Suppressor macrophage treated with lipopolysaccharide for 4 hours (primary cell): ENCODE measurements at places on chromosomes 4 and X.

GRCh38 chr4:80967346-80967745, 63.2 kb upstream of the BMP3 start:
- DNase-seq = no peak

DNA sequence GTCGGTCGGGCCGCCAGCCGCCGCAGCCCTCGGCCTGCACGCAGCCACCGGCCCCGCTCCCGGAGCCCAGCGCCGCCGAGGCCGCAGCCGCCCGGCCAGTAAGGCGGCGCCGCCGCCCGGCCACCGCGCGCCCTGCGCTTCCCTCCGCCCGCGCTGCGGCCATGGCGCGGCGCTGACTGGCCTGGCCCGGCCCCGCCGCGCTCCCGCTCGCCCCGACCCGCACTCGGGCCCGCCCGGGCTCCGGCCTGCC, 213 bp downstream of the NFKB1 start:
- no peak for DNase-seq

DNA sequence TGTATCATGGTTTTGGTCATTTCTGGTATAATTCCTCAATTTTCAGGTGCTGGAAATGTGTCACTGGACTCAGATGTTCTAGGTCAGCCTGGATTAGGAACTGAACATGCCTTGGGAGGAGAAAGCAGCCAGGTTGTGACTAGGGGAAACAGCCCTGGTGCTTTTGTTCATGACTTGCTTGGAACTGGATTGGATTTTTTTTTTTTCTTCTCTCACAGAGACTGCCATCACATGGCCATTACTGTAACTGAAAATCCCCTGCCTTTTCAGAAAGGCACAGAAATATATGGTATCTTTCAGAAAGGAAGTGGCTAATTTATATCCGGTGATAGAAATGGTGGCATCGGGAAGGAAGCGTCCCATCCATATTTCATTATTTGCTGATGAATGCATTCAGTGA, 34.6 kb downstream of the SEPTIN11 start:
- peak; percentile 52 for DNase-seq

DNA sequence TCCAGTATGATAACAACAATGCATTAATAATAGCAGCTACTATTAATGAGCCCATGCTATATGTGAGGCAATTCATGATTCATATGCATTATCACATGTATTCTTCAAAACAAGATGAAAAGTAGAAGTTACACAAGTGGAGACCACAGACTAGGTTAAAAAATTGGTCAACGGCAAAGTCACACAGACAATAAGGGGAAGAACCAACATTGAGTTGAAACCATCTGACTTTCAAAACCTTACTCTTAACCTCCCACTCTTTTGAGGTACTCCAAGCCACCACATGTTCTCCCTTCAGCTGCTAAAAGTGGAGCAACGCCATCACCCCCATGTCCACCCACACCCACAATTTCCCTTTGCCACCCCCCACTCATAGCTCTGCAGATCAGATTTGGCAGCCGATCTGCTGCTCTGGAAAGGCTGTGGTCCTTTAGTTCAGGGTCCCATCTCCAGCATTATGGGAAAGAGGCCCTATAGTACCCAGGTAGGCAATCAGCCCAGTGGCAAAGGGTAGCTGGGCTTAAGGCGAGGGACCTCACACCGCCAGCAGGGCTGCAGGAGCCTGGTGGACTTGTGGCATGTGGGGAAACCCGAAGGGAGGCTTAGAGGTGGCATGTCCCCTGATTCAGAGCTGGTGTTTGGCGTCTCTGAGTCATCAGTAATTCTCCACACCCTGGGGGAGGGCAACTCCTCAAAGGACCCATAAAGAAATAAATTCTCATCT, 33.5 kb upstream of the CYBB start:
- DNase-seq = peak; percentile 74

DNA sequence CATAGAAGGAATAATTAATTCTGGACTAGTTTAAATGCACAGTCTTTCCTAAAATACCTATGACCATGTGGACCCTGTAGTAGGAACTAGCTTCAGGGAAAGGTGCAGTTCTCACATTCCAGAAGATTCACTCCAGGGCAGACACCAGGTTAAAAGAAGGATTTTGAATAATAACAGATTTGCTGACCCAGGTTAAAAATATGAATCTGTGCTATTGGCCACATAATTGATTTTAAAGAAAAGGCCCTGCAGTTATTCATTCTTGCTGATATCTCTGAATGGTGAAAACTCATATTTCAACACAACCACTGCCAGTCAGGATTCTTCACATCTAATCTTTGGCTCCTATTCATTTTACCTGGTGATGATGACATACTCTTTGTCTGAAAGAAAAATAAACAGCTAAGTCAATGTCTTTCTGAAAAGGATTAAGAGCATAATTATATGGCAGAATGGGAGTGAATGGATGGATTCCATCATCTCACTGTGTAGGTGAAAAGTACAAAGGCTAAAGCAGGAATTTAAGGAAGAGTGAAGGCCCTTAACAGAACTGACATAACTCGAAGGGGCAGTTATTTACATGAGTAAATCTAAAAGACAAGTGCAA, 432.8 kb downstream of the PDGFC start:
- no peak for DNase-seq

DNA sequence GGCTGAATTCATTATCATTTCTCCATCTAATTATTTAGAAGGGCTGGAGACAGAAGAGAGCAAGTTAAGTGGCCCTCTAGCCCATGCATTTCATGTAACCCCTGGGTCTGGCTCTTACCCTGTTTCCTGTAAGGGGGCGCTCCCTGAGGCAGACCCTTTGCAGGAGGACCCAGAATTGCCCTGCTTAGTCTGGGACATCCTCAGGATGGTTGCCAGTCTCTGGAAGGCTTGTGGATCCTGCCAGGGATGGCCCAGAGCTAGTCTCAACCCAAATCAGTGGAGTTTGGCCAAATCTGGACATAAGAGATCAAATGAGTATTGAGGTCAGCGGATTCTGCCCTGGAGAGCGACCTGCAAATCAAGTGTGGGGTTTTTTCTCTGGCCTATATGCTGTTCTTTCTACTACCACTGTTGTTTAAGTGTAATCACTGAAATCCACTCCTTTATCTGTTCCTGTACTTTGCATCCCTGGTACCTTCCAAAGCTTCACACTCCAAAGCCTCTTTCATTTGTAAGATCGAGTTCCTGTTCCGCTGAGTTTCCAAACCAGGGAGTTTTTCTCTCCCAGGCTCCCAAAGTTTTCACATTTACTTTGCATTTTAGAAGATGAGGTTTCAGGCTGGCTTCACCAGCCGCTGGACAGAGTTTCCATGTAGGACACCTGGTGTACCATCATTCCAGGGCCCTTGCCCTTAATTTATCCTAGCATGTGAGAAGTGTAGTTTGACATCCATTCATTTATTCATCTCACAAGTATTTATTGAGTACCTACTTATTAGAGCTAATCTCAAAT, 6.3 kb downstream of the KLF3 start:
- no peak for DNase-seq

DNA sequence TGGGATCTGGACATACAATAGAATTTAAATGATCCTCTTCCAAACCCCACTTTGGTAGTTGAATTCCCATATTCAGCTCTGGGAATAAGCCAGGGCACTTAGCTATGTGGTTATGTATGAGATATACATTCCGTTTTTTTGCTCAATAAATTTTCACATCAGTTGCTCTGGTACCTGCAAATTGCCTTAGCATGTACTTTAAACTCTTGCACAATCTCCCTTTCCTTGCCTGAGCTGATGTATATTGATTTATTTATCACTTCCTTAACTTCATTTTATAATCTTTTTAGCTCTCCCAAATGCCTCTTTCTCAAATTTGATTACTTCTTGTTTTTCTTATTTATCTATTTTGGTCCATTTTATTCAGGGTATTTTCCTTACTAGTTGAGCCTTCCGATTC, 90.1 kb upstream of the AGA start:
- DNase-seq = no peak

DNA sequence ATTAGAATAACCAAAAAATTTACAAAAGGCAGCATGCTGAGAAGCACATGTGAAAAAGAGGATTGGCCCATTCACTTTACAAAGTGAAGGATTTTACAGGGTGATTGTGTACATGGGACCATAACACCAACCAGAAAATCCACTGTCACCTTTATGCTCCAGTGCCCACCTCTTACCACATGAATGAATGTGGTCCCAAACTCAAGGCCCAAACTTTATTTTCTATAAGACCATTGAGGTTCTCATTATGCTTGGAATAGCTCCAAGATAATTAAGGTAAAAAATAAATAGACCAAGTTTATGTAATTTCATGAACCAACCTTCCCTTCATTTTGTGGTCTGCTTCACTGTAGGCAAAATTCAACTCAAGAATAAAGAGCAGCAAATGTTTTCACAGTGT, 24.3 kb upstream of the MYOZ2 start:
- no peak for DNase-seq

GRCh38 chr4:168318266-168318895, at the start of gene DDX60:
Gene DDX60 (minus strand): TSS chr4:168318752. CDS start chr4:168311259, 7,493 bp downstream.
- DNase-seq = peak; percentile 96

DNA sequence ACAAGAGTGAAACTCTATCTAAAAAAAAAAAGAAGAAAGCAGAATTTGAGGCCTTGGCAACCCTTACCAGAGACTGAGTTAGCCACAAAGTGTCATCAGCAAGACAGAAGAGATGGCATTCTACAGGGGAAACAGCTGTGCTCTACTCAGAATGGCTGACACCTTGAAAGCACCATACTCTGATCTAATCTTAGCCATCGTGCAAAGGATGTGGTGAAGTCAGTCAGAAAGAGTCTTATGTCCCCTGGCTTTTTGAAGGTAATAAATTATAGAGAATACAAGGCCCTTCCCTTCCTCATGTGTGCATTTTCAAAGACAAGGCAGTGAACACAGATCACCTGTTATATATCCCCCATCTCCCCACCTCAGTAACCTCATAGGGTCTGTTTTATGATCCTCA, 13.2 kb downstream of the CLNK start:
- DNase-seq = no peak

DNA sequence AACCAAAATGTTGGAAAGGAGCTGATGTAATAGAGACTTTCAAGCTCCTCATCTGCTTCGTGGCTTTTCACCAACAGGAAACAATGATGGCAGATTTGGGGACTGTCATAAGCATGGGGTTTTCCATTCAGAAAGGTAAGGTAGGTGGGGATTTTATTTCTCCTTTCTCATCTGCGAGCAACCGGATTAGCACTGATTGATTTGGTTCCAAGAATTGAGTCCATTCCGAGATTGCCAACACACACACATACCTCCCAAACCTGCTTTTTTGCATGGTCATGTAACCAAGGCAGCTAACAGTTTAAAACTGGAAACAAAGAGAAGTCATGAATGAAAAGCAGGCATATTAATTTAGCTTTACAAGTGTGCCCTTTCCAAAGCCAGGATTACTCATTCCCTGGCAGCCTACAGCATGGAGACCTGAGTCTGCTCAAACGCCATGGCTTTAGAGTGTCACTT, 63.0 kb upstream of the LNX1 start:
- DNase-seq = no peak

DNA sequence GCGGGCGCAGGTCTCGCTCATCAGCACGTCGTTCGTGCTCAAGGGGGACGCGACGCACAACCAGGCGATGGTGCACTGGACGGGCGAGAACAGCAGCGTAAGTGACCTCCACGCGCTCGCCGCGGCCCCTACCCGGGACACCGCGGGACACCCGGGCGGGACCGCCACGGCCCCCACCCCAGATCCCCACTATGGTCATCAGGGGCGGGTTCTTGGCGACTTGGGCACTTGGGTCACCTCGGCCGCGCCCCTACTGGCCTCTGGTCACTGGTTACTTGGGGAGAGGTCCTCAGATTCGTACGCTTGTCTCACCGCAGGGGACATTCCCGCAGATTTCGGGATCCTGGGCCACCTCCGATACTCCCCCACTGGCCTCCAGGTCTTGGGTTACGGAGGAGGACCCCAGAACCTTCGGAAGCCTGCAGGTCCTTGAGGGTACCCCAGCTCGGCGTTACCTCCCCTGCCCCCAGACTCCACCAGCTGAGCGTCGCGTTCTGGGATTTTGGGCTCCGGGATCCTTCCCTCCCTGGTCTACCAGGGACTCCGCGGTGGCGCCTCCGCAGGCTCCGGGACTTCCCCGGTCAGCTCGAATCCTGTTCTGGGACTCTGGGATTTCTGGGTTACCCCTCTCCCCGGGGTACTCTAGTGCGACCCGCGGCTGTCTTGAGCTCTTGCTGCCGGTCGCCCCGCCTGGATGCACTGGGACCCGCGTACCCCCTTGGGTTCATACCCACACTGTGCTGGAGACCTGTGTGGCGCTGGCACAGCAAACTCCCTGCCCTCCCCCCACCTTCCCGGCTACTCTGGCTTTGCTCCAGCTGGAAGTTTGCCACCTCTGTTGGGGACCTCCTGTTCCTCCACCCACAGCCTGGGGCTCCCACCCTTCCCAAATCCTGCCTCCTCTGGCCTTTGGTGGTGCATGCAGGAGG, 956 bp downstream of the SORCS2 start:
- no peak for DNase-seq

GRCh38 chrX:1493877-1494510, 41.3 kb upstream of the ASMTL start:
- peak; percentile 69 for DNase-seq

DNA sequence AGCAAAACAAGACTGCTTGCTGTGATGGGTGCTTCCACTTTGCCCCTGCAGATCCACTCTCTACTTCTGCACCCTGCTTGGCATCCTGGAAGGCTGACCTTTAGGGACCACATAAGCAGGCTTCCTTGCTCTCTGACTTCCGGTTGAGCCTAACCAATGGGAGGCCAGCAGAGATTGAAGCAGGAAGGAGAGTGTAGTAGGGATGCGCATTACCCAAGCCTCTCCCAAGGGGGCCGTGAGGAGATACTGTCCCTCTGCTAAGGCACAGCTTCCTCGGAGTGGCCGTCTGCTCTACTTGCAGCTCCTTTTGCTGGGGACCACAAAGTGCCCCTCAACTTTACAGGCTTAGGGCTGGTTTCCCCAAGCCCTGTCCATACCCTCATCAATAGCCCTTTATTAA, 624.3 kb upstream of the TENM3 start:
- DNase-seq = no peak

DNA sequence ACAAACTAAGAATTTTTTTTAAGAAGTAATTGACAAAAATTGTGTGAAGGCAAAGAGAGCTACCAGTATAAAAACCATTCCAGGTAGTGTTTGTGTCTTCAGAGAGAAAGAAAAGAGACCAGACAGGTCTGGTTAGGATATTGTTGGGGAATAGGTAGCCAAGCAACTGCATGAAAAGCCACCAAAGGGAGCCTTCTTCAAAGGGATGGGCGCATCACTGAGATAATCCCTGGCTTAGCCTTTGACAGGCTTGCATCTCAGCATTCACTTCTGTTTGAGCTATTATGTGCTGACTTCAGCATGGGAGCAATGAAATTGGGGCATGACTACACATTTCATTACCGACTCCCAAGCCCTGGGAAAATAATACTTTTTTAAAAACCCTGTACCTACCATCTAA, 496.6 kb downstream of the IL1RAPL1 start:
- no peak for DNase-seq

DNA sequence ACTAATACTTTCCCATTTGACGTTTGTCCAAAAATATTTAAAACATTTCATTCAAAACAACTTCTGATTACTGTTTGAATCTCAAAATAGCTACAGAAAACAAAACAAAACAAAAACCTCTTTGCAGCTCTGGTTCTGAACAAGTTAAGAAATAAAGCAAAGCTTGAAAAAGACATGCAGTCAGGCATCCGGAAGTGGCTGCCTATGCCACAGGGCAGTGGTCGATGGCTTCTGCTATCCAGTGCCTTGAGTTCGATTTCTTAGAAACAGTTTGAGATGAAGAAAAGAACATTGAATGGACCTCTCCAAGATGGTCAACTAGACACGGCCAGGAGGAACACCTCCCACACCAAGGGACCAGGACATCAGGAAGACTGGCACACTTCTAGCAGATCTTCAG, 125.3 kb downstream of the SCFD2 start:
- no peak for DNase-seq

GRCh38 chrX:54043541-54044125, 640 bp downstream of the PHF8 start:
- peak; percentile 29 for DNase-seq
